ENCODE measurements at places on chromosomes 3 and 15.

DNA sequence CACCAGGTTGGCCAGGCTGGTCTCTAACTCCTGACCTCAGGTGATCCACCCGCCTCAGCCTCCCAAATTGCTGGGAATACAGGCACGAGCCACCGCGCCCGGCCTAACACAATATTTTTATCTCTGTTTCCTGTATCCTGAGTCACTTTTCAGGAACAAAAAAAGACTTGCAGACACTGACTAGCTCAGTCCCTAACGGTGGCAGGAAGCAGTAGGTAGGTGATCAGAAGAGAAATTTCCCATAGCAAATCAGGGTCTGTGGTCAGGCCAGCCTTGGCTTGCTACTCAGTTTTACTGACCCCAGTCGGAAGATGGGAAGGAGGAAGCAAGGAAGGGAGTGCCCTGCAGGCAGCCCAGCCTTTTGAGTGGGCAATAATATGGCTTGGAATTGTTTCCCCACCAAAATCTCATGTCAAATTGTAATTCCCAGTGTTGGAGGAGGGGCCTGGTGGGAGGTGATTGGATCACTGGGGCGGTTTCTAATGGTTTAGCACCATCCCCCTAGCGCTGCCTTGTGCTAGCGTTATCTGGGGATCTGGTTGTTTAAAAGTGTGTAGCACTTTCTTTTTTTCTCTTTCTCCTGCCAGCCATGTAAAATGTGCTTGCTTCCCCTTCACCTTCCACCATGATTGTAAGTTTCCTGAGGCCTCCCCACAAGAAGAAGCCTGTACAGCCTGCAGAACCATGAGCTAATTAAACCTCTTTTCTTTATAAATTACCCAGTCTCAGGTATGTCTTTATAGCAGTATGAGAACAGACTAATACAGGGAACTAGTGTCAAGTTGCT lies 19.5 kb upstream of the CDCP1 start:
- DNase-seq: no peak

GRCh38 chr3:29693863-29694262 lies 413.0 kb downstream of the RBMS3 start:
- DNase-seq: no peak

DNA sequence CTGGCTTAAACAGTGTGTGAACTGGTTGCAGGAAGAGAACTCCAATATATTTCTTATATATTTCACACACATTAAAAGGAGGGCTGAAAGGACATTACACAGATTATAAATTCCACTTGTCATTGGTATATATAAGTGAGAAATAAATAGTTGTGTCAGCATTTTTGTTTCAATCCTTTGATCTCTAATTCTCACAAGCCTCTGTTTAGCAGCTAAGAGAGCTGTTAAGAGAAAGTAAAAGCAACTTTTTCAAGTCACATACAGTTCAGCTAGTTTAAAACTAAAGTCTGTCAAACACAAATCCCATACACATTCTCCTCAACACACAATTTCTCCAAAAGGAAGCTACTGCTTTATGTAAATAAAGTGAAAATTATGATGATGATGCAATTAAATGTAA lies 70.5 kb upstream of the CCDC39 start:
- DNase-seq: no peak

DNA sequence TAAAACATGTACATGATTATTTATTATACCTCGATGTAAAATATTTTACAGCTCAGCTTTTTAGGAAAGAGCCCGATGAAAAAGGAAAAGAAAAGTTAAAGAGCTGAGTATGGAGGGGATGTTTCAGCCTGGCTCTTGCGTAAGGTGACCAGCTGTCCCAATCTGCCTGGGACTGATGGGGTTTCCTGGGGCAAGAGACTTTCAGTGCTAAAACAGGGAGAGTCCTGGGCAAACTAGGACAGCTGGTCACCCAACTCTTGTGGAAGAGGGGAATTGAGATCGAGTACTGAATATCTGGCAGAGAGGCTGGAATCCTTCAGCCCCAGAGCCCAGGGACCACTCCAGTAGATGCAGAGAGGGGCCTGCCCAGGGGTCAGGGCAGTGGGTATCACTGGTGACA lies 21.0 kb downstream of the DUOX2 start:
- DNase-seq: no peak

- no peak for DNase-seq
These were observed 188.8 kb downstream of the TAFA4 start for GRCh38 chr3:68743521-68743920.

DNA sequence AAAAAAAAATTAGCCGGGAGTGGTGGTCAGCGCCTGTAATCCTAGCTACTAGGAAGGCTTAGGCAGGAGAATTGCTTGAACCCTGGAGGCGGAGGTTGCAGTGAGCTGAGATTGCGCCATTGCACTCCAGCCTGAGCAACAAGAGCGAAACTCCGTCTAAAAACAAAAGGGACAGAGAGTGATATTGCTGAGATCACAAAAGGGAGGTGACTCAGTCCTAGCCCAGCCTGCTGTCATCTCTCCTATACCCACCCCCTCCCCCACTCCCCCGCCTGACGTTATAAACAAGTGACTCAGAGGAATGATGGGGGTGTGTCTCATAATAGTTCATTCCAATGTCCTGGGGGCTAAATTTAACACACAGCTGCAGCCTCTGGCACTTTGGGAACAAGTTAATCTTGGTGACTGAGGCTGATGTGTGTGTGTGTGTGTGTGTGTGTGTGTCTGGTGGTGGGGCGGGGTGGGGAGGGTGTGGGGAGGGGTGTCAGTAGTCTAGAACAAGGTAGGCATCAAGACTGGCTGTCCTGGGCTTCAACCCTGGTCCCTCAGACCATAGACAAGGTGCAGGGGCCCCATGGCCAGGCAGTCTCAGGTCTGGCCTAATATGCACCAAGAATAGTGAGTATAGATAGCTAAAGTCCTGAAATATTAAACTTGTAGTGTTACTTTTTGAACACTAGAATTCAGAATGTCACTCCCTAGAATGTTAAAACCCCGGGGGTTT lies 1.3 kb upstream of the KLHL40 start:
- DNase-seq: no peak

GRCh38 chr3:96182756-96183155 lies 631.6 kb upstream of the EPHA6 start:
- no peak for DNase-seq

DNA sequence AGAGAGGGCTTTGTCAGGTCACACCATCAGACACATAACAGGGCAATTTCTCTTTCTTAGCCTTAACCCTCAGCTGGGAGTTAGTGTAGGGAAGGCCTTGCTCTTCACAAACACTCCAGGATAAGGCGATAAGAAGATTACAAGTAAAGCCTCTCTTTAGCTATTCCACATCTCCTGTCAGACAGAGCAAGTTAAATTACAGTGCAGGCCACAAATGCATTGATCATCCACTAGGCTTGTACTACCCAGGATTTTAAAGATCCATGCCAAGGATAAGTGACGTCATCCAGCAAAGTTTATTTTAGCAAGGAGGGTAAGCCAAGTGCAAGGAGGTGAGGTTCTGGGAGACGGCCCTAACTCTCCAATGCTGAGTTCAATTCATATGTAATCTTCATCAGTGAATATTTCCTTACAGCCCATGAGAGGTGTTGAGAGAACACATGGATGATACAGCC lies 890.6 kb upstream of the NR2F2 start:
- no peak for DNase-seq

- DNase-seq: no peak
These were observed 32.6 kb downstream of the LINS1 start for GRCh38 chr15:100569391-100569790.

GRCh38 chr15:89495638-89496145 lies 691 bp downstream of the RHCG start:
- DNase-seq: no peak

- DNase-seq: no peak
These were observed 25.7 kb upstream of the ULK4 start for GRCh38 chr3:41987627-41988026.

GRCh38 chr3:129439226-129439816 lies 427 bp downstream of the MBD4 start:
- no peak for DNase-seq

GRCh38 chr15:45869034-45869668 lies 234.3 kb downstream of the SQOR start:
- no peak for DNase-seq

DNA sequence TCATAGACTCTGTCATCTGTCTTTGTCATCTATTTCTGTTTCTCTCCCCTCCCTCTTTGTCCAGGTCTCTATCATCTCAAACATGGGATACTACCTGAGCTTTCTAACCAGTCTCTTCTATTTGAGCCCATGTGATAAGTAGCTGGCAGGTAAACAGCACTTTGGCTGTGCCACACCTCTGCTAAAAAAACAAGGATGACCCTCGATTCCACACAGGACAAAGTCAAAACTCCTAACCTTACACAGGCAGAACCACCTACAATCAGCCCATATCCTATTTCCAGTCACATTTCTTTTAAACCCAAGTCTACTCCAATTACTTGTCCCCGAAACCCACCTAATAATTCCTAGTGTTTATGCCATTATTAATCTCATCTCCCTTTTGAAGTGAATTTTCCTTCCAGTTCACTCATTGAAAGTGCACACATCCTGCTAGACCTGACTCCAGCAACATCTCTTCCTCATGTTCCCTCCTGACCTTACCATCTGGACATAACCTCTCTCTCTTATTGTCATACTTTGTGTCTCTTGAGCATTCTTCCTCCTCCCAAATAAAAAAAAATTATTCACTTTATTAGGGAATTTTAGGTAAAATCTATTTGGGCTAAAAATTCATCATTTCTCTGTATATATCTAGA lies 256.1 kb upstream of the ONECUT1 start:
- no peak for DNase-seq

DNA sequence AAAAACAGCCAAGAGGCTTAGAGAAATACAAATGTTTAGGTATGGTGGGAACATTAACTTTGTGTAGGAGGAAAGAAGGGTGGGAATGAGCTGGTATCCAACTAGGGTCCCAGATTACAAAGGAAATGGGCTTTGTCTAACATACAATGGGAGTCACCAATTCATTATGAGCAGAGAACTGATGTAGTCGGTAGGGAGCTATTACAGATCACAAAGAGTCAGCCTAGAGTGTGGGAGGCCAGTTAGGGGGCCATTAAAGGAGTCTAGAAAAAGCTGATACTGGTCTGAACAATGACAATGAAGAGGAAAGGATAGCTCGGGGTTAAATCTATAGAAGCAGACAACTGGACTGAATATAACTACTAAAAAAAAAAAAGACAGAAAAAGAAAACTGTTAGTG lies 15.5 kb downstream of the ANO10 start:
- no peak for DNase-seq

GRCh38 chr3:32411442-32411841 lies 19.8 kb downstream of the CMTM7 start:
- DNase-seq: no peak

DNA sequence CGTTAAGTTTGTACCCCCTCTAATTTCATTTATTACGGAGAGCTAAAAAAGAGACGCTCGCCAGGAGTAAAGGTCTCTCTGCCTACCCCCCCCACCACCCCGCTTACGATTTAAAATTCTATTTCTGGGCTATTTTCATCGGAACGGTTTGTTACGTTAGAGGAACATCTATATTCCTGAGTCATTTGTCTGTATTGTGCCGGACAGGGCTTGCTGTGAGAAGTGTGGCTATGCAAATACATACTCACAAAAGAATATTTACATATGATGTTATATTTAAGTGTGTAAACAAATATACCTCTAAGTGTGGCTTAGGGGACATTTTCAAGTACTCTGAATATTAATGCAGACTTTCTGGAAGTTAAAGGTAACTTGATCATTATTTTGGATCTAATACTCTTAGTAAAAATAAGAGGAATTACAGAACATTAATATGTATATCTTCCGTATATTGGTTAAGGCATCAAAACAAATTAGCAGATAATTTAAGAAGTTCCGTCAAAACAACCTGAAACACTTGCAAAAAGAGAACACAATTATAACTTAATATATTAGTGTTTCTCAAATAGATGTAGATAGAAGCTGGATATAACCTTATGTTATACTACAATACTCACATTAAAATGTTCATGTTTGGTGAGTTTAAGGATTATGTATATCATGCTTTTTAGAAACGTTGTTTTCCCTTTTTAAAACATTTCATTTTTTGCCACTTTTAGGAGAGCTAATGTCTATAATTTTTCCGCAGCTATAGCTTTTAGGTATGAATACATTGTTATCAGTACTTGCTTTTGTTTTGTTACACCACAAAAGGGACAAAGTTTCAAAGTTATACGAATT lies 1.6 kb upstream of the SHOX2 start:
- DNase-seq: no peak

DNA sequence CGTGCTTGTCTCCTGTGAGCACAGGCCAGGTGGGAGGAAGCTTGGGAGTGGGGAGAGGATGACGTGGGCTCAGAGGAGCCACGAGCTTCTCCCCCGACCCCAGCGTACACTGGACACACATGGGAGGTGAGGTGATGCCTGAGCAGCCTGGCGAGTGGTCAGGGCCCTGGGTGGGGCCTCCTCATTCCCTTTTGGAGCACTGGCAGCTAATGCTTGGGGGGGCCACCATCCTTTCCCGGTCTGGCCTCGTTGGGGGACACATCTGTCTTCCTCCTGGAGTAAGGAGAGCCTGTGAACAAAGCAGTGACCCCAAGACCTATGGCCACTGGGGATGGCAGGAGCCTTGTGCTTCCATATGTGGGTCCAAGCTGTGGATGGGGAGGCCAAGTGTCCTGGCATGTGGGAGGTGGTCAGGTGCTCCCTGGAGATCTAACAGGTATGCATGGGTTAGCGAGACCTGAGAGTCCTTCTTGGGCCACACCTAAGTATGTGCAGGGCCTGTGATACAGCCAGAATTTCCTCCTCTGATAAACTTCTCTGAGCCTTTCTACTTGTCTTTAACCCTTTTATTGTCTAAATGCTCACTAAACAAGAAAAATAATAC lies 9.5 kb downstream of the KLF13 start:
- DNase-seq: no peak

GRCh38 chr3:12986986-12987385 lies 86.2 kb downstream of the IQSEC1 start:
- DNase-seq: no peak

- no peak for DNase-seq
These were observed 83.7 kb downstream of the ETV5 start for GRCh38 chr3:186025161-186025560.

- no peak for DNase-seq
These were observed 6.4 kb downstream of the WDR5B start for GRCh38 chr3:122409446-122409845.

GRCh38 chr3:122318620-122319019 lies 6.4 kb upstream of the CSTA start:
- no peak for DNase-seq

- DNase-seq: no peak
These were observed 65.3 kb downstream of the NSMCE3 start for GRCh38 chr15:29204369-29204755.

DNA sequence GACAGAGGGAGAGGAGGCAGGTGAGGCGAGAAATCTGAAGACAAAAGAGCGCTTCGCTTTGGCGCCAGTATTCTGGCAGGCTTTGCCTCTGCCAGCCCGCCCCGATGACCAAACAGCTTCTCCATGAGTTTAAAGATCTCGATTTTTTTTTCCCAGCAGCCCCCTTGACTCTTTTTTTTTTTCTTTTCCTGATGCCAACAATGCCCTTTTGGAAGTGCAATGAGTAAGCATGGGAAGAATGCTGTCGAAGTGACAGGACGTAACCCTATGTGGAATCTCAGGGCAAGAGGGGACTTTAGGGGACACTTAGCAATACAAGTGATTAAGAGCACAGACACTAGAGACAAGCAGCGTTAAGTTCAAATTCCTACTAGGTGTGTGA lies 211.7 kb downstream of the FGF12 start:
- no peak for DNase-seq

GRCh38 chr3:129040039-129040336 lies 20.6 kb upstream of the GP9 start:
- DNase-seq: no peak

- DNase-seq: no peak
These were observed 9.8 kb upstream of the PRR23E start for GRCh38 chr3:127182848-127183714.

- DNase-seq: peak; percentile 3
These were observed 649 bp downstream of the C15orf40 start for GRCh38 chr15:83010709-83011270.

- DNase-seq: no peak
These were observed 70.5 kb upstream of the TSEN2 start for GRCh38 chr3:12413721-12414255.
